ENCODE measurements at places on chromosomes 2 and 18.

- no peak for DNase-seq
Observed at GRCh38 chr2:119245076-119245840, 21.6 kb downstream of the STEAP3 start.

DNA sequence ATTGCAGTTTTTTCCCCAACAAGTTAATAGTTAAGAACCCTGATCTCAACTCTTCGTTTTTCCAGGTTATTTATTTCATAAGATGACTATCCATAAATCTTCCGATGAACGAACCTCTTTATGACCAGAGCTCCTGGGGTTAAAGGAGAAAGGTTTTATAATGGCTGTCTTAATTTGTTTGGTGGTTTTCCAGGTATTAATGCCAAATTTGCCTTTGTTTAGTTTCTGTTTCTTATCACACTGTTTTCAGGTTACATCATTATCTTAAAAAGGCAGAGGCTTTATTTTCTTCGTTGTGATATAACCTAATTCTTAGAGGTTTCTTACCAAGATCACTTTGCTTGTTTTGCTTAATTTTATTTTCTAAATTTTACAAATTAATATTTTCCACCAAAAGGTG, 10.1 kb downstream of the ZNF638 start:
- DNase-seq, result no peak

- DNase-seq, result no peak
Observed at GRCh38 chr2:99648906-99649789, 159.3 kb upstream of the REV1 start.

- DNase-seq, result no peak
Observed at GRCh38 chr2:231541645-231542044, 11.4 kb upstream of the NMUR1 start.

DNA sequence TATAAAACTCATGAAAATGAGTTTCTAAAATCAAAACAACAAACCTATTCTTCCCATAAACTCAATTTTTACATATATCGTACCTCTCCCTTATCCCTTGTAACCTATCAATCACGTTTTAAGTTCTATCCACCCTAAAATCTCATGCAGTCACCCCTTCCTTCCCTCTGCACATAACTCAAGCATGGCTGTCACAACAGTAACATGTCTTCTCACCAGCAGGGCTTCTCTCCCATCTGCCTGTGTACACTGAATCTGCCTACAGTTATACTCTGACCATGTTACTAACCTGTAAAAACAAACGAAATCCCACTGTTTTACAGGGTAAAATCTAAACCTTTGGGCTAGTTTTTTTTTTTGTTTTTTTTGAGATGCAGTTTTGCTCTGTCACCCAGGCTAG, 68.2 kb downstream of the MAP4K3 start:
- peak; percentile 20 for DNase-seq

GRCh38 chr2:57368190-57368589, 678.4 kb upstream of the VRK2 start:
- DNase-seq, result no peak

GRCh38 chr18:76314015-76314414, 181.0 kb downstream of the ZNF516 start:
- DNase-seq, result no peak

- DNase-seq, result no peak
Observed at GRCh38 chr2:121038031-121038430, 247.0 kb downstream of the TFCP2L1 start.

DNA sequence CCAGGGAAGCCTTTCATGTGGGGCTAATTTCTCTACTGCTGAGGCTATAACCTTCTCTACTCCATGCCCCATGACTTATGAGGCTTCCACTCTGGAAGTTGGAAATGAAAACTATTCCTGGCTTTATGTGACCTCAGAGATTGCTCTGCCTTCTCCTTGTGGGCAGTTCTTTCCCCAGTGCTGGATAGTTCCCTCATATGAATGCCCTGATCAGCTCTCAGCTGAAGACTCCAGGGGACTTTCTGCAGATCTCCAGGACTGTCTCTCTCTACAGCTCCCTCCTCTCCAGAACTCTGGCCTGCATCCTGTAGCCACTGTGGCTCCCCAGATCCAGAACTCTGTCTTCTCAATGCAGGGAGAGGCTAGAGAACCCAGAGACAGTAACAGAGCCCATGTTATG, 235.1 kb downstream of the SEPTIN10 start:
- DNase-seq, result no peak

DNA sequence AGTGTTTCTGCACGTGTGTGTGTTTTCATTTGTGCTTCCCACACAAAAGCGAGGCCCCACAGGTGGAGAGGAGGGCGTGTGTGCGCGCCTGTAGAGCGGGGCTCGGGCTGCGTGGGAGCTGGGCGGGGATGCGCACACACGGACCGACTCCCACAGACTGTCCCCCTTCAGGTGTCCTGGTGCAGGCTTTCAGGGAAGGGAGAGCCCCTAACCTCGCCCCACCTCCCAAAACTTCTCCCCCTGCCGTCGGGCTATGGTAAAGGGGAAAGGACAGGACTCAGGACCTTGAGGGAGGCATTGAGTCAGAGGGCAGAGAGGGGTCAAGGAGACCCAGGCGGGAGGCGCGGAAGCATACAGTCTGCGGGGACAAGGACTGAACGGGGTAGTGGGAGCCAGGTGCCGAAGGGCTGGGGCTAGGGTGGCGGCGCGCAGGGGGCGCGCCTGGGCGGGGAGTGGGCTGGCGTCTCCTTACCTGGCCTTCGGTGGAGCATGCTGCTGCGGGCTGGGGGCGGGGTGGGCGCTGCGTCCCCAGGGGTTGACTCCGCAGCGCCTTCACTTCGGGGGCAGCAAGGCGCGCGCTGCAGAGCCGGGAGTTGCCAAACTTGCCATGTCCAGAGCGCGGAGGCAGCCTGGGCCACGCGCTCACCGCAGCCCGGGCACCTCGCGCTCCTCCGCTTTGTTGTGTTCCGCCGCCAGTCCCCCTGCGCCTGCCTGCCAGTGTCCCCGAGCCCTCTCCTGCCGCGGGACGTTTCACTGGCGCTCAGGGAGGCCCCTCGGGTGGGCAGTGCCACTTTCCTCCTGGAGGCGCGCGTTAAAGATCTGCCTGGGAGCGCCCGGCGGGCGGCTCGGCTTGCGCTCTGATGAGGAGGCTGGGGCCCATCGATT, 302.0 kb downstream of the NCKAP5 start:
- no peak for DNase-seq

- DNase-seq, result no peak
Observed at GRCh38 chr18:73340135-73340977, 472.6 kb upstream of the NETO1 start.

Measured in bone marrow (tissue), 2 donors.